ENCODE measurements at places on chromosomes 7 and 10. TPM values are rescaled to one million over a fixed set of nuclear protein-coding genes. Genes with fewer than 3 reads are reported as not detected.

GRCh38 chr10:122407375-122408125 lies 33.0 kb downstream of the PLEKHA1 start:
- no peak for DNase-seq

DNA sequence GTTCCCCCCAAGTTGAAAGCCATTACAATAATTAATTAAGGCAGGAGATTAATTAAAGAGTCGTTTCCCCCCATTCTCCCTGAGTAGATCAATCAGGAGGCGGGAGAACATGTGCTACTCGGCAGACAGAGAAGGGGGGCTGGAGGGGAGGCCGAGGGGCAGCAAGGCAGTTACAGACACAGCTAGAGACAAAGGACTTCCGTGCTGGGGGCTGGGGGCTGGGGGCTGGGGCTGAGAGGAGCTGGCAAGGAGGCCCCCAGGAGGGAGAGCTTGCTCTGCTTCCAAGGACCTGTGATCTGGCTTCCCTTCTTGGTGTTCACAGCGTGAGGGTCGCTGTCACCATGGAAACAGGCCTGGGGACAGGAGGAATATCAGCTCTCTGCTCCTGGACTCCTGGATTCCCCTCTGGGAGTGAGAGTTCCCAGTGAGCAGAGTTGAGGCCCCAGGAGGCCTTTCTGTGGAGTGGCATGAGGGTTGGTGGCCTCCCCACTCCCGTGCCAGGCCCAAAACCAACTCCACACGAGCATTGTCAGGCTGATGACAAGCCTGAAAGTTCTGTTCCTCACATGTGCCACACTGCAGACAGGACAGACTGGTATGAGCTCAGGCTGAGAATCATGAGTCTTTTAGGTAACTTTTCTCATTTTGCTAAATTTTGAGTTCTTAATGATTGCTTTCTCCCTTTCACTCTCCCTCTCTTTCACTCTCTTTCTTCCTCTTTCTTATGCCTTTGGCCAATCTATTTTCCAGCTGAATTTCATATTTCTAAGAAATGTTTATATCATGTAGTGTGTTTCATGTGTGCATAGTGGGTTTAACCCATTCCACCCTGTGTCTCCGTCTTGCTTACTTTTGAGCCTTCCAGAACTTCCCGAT lies 16.4 kb downstream of the FAM241B start:
- DNase-seq: no peak

- no peak for DNase-seq
Measured at GRCh38 chr10:77188000-77188395, 449.6 kb downstream of the KCNMA1 start.

Gene MALRD1
- polyA plus RNA-seq: 2.4 TPM
